ELR (cell line): ENCODE measurements at places on chromosomes 2 and 18.

DNA sequence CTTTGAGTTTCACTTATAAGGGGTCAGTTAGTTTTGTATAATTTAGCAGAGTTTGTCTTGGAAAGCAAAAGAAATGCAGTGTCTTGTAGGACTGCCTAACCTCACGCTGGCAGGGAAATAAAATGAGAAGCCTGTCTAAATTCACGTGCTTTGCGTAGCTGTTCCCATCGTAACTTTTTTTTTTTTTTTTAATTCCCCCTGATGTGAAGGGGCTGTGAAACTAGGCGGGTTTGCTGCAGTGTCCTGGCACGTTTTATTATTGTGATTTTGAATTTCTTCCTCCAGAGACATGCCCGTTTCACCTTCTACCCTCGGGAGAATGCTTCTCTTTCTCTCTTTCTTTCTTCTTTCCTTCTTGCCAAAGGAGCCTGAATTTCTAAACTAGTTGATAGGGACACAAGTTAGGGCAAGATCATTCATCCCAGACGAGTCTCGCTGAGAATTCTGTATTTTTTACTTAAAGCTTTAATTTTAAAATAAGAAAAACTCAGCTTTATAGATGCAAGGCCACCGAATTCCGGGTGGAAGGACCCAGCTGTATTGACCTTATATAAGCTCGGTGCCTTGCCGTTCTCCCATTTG lies 2.3 kb downstream of the MEIS1 start:
- peak; percentile 48 for DNase-seq

- DNase-seq, result peak; percentile 30
Observed at GRCh38 chr2:149076863-149077412, 38.4 kb downstream of the LYPD6B start.

- no peak for DNase-seq
Observed at GRCh38 chr18:58359620-58360019, 269.3 kb downstream of the ALPK2 start.

GRCh38 chr18:7886436-7886835 lies 319.3 kb downstream of the PTPRM start:
- no peak for DNase-seq

DNA sequence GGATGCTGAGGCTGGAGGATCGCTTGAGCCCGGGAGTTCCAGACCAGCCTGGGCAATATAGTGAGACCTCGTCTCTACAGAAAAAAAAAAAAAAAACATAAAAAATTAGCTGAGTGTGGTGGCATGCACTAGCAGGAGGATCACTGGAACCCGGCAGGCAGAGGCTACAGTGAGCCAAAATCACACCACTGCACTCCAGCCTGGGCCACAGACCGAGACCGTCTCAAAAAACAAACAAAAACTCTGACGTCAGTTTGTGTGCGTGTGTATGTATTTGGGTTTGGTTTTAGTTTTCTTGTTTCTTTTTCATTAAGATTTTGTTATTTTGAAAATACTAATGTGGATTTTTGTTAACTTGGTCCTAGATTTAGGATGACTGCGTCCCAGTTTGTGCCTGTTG lies 19.0 kb downstream of the CEP68 start:
- no peak for DNase-seq

GRCh38 chr2:183963609-183964008 lies 634.7 kb upstream of the ZNF804A start:
- DNase-seq, result peak; percentile 15

DNA sequence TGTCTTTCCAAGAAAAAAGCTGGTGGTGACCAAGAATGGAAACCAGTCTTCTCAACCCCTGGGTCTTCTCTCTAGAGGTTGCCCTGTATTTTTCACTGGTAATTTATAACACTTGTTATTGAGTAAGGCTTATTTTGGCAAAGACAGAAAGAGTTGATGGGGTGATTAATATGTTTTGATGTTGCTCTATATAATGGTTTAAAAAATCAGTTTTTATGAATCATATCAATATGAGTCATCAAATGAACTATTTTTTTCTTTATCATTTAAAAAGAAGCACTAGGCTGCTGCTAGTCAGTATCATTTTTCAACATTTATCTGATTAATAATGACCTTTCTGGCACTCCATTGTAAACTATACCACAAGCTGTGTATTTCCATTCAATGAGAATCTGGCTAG lies 1142.2 kb downstream of the LRP1B start:
- peak; percentile 58 for DNase-seq

- DNase-seq, result no peak
Observed at GRCh38 chr18:38944446-38945024, 1378.9 kb upstream of the CELF4 start.

- peak; percentile 29 for DNase-seq
Observed at GRCh38 chr2:231769170-231770136, 11.6 kb downstream of the PDE6D start.
